ENCODE measurements at places on chromosomes 12 and 14.

- DNase-seq, result no peak
Observed at GRCh38 chr12:78672033-78672432, 192.5 kb upstream of the SYT1 start.

GRCh38 chr12:104677441-104678089 lies 220.8 kb downstream of the CHST11 start:
- no peak for DNase-seq

GRCh38 chr12:92585115-92585727 lies 117.6 kb upstream of the PLEKHG7 start:
- no peak for DNase-seq

DNA sequence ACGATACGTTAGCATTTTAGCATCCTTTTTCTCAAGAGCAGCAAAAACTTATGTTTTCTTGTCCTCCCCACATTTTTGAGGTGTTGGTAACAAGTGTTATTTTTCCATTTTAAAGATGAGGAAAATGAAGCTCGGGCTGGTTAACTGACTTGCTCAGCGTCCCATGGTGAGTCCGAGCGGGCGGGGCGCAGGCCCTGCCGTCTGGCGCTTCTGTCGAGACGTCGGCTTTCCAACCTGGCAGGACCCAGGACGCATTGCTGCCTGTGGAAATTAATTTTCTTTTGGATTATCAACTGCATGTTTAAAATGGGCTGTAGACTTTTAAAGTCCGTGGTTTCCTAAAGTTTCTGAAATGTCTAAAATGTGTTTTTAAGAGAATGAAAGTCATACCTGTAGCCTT lies 30.4 kb downstream of the XRCC3 start:
- DNase-seq, result no peak

DNA sequence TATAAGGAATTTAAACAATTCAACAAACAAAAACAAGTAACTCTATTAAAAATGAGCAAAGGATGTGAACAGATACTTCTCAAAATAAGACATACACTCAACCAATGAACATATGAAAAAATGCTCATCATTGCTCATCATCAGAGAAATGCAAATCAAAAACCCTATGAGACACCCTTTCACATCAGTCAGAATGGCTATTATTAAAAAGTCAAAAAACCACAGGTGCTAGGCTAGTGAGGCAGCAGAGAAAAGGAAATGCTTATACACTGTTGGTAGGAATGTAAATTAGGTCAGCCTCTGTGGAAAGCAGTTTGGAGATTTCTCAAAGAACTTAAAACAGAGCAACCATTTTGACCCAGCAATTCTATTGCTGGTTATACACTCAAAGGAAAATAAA lies 52.0 kb downstream of the NAV3 start:
- no peak for DNase-seq

DNA sequence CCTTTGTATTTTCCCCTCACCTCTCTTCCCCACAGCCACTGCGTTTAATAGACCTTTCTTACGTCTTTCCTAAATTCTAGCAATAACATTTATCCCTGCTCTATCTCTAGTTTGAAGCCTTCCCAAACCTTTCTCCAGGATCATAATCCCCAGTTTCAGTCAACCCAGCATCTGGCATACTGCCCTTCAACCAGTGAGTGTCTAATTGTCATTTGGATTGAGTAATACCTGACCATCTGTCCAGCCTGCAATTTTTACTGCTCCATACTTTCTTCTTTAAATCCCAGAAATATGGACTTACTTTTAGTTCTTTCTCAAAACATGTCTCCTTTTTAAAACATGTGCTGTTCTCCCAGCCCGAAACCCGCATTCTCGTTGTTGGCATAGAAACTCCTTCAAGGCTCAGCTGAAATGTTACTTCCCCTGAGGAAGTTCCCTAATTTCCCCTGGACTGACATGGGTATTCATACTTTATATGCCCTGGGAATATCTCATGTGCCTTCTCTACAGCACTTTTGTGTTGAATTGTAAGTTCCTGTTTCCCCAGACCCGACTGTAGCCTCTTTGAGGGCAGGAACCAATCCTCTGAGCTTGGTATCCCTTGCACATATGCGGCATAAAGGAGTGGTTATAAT lies 65.1 kb upstream of the ETV6 start:
- no peak for DNase-seq

GRCh38 chr14:87044807-87045206 lies 948.2 kb downstream of the GALC start:
- no peak for DNase-seq

DNA sequence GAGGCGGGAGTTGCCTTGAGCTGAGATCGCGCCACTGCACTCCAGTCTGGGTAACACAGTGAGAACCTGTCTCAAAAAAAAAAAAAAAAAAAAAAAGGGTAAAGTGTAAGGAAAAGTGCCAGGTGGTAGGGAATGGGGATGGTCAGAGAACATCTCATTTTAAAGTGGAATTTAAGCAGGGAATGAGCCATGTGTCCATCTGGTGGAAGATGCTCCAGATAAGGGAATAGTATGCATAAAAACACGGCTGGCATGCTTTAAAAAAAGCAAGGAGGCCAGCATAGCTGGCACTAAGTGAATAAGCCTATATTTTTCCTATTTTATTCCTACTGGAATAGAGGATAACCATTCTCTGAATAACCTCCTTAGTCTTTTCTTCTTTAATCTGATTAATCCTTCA lies 33.7 kb downstream of the FAM186A start:
- DNase-seq, result no peak

- DNase-seq, result no peak
Observed at GRCh38 chr12:8817856-8818255, 4.6 kb upstream of the A2ML1 start.

DNA sequence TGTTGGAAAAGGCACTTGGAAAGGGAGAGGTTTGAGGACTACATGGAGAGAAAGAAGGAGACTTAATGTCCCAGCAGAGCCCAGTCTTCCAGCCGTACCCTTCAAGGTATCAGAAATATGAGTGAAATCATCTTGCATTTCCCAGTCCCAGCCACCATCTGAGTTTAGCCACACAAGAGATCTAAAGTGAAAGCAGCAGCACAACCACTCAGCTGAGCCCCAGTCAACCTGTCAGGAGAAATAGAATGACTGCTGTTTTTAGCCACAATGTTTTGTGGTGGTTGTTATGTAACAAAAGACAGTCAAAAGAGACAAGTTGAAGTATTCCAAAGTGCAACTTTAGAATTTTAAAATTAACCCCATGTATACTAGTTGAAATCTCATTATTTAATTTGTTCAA lies 28.0 kb downstream of the DERA start:
- DNase-seq, result no peak
